ENCODE measurements at places on chromosomes 6 and 20.

DNA sequence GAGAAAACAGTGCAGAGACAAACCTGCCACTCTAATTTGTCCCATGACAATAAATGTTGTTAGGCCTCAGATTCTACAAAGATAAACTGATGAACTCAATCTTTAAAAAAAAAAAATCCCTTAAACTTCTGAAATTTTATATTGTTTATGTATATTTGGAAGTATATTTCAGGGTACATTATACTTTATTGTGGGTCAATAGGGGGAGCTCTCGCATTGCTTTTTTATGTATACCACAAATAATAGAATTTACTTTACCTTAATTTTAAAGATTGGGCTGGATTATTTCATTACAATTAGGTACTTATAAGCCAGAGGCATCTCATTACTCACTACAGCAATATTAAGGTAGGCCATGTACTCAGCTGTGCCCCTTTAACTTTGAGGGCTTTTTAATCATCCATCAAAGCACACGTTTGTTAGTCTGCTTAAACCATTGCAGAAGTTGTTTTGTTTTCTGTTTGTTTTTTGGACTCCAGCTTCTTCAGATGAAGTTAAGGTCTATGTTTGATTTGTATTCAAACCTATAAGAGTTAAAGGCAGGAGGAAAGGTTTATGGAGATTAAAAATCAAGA is 56.3 kb upstream of the EYA4 start:
- no peak for DNase-seq

GRCh38 chr6:27814665-27815424 is 97.4 kb downstream of the OR2B2 start:
- no peak for DNase-seq

DNA sequence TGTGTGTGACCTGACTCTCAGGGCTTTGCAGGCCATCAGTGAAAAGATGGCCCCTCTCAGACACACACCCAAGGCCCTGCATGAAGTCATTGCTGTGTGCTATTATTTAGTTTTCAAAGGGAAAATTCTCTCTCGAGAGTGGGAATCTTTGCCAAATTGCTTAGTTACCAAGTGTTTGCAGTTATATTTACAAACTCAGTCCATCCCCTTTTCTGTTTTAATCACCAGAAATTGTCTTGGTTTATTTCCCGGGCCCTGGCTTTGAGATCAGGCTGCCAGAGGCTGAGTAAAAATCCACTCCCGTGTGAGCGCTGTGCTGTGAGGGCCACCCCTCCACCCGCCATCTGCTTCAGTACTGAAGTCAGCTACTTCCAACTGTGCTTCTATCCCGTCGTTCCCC is 163.1 kb downstream of the SOD2 start:
- DNase-seq, result no peak

GRCh38 chr6:83597051-83597450 is 84.7 kb downstream of the PRSS35 start:
- DNase-seq, result no peak

DNA sequence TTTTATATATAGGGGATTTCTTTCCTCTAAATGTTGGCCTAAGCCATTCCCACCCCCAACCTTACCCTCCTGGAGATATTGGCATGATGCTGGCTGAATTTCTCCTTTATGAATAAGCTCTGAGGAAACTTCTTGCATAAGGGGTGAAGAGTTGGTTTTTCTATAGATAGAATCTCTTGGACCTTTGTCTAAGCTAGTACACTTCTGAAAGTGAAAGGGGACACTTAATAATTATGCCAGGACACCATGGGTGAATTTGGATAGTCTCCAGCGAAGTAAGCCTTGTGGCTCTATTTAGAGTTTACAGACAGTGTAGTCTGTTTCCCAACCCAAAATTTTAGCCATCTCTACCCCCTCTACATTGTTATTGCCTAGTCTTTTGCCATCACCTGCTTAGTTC is 27.1 kb upstream of the FABP7 start:
- no peak for DNase-seq

DNA sequence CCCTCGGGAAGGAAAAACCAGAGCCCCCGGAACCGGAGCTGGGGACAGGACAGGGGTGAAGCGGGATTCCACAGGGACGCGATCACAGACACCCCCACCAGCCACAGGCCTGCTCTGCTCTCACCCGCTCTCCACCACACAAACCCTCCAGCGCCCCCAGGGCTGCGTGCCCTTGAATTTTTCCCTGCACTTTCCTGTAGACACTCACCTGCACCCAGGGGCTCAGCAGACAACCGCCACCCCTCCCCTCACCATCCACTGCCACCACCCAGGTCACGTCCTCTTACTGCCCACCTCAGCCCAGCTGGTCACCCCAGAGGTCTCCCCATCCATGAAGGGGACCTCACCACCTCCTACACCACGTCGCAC is 631 bp downstream of the ULBP2 start:
- DNase-seq, result no peak

- peak; percentile 32 for DNase-seq
These were observed 165.8 kb downstream of the KIF16B start for GRCh38 chr20:16407251-16408067.

DNA sequence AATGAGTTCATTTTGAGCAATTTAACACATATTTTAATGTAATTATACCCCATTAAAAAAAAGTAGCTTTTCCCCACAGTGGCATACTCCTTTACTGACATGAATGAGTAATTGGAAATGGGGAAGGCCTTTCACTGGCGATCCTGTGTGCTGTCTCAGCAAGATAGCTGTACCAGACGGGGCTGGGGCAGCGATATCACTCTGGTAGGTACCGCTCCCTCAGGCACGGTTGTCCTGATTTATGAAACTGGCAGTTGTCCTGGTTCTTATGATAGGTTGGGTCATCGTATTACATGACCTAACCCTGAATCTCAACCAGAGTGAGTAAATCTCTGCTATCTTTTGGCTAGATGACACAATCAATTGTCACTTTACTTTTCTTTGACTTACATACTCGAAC is 355.0 kb upstream of the MAP3K7 start:
- DNase-seq, result no peak

GRCh38 chr6:99590728-99591672 is 15.6 kb upstream of the PRDM13 start:
- no peak for DNase-seq

DNA sequence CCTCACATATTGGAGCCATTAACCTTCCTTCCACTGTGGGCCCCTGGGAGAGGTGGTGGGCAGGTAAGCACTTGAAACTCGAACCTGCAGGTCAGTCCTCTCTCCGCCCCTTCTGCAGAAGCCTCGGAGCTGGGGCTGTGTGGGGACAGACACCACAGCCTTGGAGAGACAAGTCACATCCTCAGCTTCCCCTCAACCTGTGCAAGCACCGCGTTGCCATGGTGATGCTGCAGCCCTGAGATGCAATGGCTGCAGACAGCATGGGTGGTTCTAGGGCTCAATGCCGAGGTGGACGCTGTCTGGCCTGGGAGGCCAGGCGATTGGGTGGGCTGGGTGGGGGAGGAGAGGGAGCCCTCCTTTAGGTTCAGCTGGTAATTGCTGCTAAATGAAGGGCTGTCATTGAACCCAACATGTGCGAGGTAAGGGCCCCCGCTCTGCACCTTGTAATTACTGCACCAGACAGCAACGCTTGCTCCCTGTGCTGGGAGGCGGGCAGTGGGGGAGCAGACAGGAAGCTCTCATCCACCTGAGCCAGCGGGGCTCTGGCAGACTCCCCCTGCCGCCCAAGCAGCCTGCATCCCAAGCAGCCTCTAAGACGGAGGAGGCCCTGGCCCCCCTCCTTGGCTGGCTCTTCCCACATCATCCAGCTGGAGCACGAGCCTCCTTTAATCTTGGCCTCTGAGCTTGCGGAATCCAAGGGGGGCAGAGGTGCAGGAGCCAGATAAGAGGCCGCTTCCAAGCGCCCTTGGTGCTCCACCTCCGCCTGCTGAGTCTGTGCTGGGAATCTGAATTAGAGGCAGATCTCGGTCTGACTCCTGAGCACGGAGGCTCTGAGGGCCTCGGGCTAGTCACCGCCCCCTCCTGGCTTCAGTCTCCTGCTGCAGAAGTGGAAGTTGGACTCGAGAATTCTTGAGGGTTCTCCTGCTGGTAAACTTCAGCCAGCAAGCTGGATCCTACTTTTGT is 39.8 kb upstream of the CDH22 start:
- no peak for DNase-seq

DNA sequence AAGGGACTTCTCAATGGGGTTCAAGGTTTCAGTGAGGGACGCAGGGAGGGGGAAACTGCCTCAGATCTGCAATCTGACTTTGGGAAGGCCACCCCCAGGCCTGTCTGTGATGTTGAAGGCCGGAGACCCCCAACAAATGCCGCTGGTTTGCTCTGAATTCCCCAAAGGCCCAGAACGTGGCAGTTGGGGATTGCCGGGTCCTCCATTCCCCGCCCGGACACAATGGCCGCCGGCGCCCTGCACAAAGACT is 326 bp upstream of the BCL2L1 start:
- no peak for DNase-seq

GRCh38 chr20:18138266-18138582 is 561 bp downstream of the KAT14 start:
- no peak for DNase-seq

DNA sequence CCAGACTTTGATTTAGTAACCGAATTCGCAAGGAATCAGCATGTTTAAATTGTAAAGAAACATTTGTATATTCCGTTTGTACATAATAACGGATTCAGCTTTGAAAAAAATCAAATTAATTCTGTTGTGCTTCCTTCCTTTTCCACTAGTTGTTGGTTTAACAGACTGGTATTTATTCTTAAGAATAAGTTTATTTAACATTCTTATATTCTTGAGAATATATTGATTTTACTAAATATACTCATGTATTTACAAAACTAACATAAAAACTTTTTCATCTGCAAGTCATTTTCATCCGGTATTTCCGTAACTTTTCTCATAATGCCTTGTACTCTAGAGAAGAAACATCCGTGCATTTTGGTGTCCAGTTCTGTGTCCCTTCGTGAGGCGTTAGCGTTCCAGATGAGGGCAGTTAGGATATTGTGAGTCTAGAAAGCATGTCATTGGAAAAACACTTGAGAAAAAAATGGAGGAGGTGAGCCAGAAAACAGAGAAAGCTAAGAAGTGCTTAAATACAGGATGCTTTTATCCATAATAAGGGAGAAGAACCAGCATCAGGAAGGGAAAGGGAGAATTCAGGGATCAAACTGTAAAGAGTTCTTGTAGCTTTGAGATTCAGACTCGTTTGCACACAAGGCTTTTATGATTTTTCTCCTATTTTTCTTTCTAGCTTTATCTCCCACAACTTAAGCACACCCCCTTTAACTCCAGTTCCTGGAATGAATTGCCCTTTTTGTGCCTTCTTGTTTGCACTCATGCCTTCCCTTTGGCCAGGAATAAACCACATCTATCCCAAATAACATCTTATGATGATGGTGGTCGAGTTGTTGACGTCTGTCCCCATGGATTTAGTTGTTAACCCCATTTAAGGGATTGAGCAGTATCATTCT is 1.8 kb downstream of the WRNIP1 start:
- no peak for DNase-seq

- DNase-seq, result no peak
These were observed 539.2 kb downstream of the MEI4 start for GRCh38 chr6:78192057-78192456.

GRCh38 chr20:50516180-50516934 is 6.2 kb downstream of the PTPN1 start:
- DNase-seq, result no peak

- DNase-seq, result no peak
These were observed 261.4 kb upstream of the PRDM1 start for GRCh38 chr6:105824732-105825131.

- no peak for DNase-seq
These were observed 427.2 kb downstream of the C6orf118 start for GRCh38 chr6:164882236-164882635.

DNA sequence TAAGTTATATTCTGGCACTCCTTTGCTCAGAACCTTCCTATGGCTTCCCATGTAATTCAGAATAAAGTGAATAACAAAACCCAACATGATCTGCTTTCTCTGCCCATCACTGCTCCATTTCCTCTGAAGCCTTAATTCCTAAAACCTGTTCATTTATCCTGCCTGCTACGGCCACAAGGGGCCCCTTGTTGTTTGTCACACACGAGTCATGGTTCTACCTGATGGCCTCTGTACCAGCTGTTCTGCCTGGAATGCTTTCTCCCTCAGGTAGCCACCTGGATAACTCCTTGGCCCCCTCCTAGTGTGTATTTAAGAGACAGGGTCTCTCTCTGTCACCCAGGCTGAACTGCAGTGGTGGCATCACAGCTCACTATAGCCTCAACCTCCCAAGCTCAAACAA is 26.8 kb downstream of the ERGIC3 start:
- DNase-seq, result peak; percentile 80

GRCh38 chr6:138431256-138432062 is 27.4 kb downstream of the HEBP2 start:
- DNase-seq, result no peak

DNA sequence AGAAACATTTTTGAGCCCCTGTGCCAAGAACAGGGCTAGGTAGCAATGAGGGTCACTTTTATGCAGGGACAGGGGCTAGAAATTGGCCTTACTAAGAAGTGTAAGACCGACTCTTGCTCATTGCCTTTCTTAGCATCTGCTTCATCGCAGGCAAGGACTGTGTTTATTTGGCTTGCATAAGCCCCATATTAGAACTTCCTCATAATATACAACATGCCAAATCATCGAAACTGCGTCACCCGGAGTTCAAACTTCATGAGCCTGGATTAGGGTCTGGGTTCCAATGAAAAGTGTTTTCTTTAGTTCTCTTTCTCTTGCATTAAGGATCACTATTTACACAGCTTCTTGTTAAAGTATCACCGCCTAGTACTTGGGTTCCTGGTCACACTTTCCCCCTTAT is 977 bp upstream of the SMAP1 start:
- DNase-seq, result no peak

DNA sequence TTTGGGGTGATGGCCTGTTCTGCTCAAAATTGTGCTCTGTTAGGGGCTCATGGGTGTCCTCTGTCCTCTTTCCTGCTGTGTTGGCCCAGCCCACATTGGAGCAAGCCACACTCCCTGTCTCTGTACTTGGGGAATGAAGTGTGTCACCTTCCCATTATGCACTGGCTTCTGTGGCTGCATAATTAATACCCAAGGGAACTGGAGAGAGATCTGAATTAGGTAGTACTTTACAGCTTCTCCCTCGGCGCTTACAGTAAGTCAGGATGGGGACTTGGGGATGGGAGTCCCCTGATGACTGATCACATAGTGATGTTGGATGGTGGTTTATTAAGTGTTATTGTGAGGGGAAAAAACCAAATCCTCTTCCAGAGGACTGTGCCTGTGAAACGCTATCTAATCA is 116.6 kb downstream of the FOXO3 start:
- no peak for DNase-seq

- no peak for DNase-seq
These were observed 238.2 kb downstream of the GMDS start for GRCh38 chr6:2007165-2007564.

Data from HuH-7 (cell line).